ENCODE measurements at places on chromosomes 12 and 14.

GRCh38 chr12:78914859-78915331 lies 50.3 kb downstream of the SYT1 start:
- no peak for DNase-seq

GRCh38 chr12:69563166-69563762 lies 22.0 kb upstream of the CCT2 start:
- no peak for DNase-seq

GRCh38 chr14:53896726-53897125 lies 59.9 kb downstream of the BMP4 start:
- no peak for DNase-seq

GRCh38 chr14:104515811-104516780 lies 63.5 kb upstream of the C14orf180 start:
- no peak for DNase-seq

- no peak for DNase-seq
These were observed 271.4 kb downstream of the NAV3 start for GRCh38 chr12:78101946-78102635.

GRCh38 chr12:120646044-120646443 lies 5.6 kb downstream of the CABP1 start:
- DNase-seq, result no peak

DNA sequence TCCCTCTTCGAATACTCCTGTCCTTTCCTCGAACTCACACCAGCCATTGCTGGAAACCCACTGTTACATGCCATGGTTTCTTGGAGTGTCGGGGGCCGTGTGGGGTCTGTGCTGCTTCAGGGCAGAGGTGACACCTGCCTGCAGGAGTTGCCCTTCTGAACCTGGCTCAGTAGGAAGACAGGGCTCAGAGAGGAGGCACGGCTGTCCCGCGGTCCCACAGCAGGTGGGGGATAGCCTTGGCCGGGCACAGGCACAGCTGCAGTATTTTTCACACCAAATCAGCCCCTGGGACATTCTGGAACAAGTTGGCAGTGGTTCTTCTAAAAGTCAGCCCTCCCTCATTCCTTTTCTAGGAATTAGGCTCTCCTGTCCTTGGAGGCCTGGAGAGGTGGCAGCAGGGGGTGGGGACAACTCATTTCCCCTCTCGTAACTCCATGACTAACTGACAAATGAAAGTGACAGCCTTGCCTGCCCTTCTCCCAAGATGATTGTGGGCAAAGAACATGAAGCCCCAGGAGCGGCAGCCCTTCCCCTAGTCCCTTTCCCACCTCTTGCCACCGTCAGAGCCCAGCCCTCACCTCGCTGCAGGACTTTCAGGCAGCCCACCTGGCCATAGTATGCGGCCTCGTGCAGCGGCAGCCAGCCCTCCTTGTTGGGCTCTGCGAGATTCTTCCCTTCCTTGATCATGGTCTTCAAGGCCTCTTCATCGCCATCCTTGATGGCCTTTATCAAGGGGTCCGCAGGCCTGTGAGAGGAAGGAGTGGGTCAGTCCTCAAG lies 22.4 kb downstream of the ASB2 start:
- DNase-seq, result no peak

GRCh38 chr12:112305951-112306350 lies 76.3 kb downstream of the HECTD4 start:
- DNase-seq, result no peak

Measured in GM12878 (cell line).